ENCODE measurements at places on chromosomes 11 and 22.

GRCh38 chr11:36056160-36056751 is 112.4 kb downstream of the LDLRAD3 start:
- DNase-seq: no peak

DNA sequence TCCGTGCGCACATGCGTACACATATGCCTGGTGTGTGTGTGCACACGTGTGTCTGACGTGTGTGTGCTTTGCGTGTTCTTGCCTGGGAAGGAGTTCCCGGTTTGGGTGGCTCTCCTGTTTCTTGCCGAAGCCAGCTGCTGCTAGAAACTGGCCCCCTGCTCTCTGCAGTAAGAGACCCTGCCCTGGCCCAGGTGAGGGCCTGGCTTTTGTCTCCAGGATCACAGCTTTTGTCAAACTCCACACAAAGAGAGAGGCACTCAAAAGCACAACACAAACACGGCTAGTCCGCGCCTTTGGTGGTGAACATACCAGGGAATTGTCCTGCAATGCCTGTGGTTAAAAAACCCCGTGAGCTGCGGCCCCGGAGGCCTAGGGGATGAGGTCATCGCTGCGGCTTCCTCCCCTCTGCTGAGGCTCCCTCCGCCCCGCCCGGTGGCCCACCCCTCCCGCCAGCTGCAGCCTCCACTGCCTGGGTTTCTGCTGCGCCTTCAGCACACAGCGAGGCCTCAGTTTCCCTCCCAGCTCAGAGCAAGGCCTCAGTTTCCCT is 88.9 kb downstream of the KCNQ1 start:
- no peak for DNase-seq

GRCh38 chr11:114228435-114229411 is 67.5 kb upstream of the NNMT start:
- no peak for DNase-seq

GRCh38 chr11:126343051-126343450 is 12.4 kb upstream of the ST3GAL4 start:
- DNase-seq: no peak

GRCh38 chr11:17397311-17398002 is 9.0 kb upstream of the KCNJ11 start:
- no peak for DNase-seq

GRCh38 chr11:28464252-28464867 is 356.2 kb downstream of the METTL15 start:
- DNase-seq: no peak

DNA sequence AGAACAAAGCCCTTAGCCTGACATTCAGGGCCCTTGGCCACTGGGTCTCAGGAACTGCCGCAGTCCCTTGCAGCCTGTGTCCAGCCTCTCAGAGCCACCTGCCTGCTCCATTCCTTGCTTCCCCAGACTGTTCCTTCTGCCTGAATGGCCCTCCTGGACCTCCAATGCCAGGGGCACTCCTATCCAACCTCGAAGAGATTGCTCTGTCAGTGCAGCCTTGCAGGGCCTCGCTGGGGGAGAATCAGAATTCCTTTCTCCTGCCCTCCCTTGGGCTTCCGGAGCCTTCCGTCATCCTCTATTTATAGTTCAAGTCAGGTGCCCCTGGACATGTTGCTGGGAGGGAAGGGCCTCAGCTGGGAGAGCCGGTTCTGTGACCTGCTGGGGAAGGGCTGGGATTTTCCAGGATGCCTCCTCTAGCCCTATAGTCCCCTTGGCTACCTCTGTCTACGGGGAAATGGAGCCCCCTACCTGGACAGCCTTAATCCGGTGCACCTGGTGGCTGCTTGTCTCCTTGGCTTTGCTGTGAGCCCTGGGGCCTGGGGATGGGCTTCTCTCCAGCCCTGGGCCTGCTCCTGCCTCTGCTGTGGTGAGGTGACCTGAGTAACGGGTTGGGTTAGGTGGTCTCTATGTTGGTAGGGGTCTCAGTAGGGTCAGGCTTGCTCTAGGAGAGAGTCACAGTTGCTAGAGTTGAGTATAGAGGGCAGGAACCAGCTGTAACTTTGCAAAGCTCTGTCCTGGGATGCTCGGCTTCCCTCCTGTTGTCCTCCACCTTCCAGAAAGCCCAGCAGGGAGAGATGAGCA is 45.9 kb upstream of the SYT7 start:
- DNase-seq: no peak

Measured in stimulated activated CD8-positive, alpha-beta memory T cell treated with anti-CD3 and anti-CD28 coated beads, Interleukin-2, amount 100 ng/mL, for 1 hour (primary cell).